ENCODE measurements at places on chromosomes 2 and 18.

- DNase-seq = peak; percentile 60
Observed at GRCh38 chr2:143796051-143796450, 666.8 kb downstream of the ARHGAP15 start.

GRCh38 chr2:209619782-209620181, 151.8 kb upstream of the UNC80 start:
- peak; percentile 9 for DNase-seq

DNA sequence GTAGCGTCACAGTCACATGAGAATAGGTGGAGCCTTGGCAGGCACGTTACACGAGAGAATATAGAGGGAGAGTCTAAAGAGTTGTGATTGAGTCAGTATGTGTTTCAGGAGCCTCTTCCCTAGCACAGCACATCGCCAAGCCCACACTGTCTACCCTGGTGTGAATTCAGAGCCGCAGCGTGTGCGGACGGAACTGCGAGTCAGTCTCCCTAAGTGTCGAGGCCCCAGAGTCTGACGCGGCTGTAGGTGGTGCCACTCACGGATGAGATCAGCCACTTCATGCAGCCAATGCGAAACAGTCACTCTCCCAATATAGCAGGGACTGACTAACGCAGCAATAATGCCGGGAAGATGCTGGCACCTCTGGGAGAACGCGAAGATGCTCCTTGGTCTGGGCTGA, 587.3 kb upstream of the ID2 start:
- DNase-seq = no peak

GRCh38 chr2:30591186-30591585, 144.1 kb downstream of the LCLAT1 start:
- DNase-seq = no peak

GRCh38 chr2:43430489-43430888, 165.3 kb downstream of the THADA start:
- no peak for DNase-seq

- no peak for DNase-seq
Observed at GRCh38 chr2:15271941-15272542, 289.1 kb downstream of the NBAS start.

GRCh38 chr2:24558781-24559472, 67.9 kb downstream of the NCOA1 start:
- DNase-seq = no peak

DNA sequence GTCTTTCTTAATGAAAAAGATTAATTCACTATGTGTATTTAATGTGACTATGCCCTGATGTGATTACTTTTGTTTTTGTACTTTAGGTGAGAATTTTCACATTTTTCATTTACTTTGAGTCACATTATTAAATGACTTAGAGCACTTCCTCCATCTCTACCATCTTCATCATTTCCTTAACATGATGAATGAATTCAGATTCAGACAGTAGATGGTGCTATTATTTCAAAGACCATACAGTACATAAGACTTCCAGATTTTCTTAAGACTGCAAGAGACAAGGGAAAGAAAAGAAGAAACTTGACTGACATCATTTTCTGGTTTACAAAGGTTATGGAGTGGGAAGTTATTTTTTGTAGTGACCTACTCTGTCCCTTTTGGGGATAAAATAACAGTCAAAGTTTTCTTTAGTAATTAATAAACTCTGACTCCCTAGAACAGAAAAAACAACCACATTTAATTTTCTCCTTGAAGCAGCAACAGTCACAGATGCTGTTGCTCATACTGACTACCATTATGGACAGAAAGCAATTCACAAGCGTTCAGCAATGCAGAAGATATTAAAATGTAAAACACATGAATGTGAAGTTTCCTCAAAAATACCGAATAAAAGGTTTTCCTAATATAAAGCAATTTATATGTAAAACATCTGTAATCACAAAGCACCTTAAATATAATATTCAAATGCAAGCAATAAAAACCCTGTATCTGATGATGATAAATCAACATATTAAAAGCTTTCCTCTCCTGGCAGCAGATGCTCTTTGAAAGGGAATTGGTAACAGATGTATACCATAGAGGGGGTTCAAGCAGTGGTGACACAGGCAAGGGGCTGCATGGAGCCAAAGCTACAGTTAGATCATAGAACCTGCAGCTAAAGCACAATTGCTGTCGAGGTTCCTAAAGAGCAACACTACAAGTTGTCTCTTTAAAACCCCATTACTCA, 1010.9 kb upstream of the NXPH2 start:
- DNase-seq = peak; percentile 74

DNA sequence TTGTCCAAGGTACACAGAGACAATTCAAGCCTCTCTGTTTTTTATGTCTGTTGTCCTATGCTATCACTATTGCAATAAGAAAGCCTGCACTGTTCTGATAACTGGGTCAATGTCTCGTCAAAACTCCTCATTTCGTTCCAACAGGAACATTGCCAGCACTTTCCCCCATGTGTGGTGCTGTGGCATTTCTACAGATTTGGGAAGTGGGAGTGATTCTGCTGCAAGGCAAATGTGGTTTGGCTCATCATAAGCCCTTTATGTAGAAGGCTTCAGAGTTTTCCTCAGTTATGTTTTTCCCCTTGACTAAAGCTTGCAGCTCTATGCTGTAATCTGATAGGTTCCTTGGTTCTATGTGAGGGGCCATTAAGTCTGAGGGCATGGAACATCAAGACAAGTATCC, 324.1 kb upstream of the TCF4 start:
- no peak for DNase-seq

DNA sequence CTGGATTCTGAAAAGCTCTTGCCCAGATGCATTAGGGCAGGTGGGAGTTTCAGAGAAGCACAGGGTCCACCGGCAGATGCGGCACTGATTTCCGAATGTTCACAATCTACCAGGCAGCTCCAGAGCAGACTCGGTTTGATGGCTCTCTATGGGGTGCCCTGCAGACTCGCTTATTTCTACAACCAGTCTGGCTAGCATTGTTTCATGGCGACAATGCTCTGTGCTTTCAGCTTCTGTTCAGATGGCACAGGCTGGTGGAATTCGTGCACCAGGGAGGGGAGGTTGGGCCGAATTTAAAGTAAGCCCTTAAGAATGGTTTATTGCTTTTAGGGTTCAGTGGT, 9.9 kb downstream of the MYT1L start:
- no peak for DNase-seq

DNA sequence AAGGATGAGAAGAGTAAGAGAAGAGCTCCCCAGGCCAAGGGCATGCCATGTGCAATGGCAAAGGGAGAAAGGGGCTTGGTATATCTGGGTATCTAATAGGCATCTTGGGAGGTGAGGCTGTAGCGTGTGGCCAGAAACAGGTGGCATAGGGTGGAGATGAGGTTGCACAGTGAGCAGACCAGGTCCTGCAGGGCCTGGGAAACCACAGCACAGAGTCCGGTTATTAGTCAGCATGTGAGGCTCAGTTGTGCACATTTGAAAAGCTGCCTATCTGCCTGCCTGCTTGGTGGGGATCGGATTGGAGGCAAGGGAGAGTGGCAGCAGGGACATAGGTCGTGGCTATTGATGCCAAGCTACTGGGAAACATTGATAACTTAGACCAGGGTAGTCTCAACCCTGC, 190.6 kb downstream of the TPGS2 start:
- DNase-seq = no peak
